Melanocyte of skin (primary cell): ENCODE measurements at places on chromosomes 12 and 14. TPM values are rescaled to one million over a fixed set of nuclear protein-coding genes. Genes with fewer than 3 reads are reported as not detected.

Gene CLBA1
- total RNA-seq: 9.6 and 10.0 TPM in 2 replicates

Gene CD69
- total RNA-seq: not detected in 2 replicates

Gene ABCD4
- total RNA-seq: 30.3 and 30.9 TPM in 2 replicates

Gene IFI27
- total RNA-seq: 103 and 2,734 TPM in 2 replicates

Gene GARIN6
- total RNA-seq: not detected in 2 replicates

Gene PUS7L
- 10.3 and 17.8 TPM in 2 replicates for total RNA-seq
